ENCODE measurements at places on chromosomes 4 and X.

- no peak for DNase-seq
These were observed 328.5 kb downstream of the PPP3CA start for GRCh38 chr4:101018836-101019235.

- DNase-seq, result no peak
These were observed 200.6 kb upstream of the RBPJ start for GRCh38 chr4:26120098-26120825.

DNA sequence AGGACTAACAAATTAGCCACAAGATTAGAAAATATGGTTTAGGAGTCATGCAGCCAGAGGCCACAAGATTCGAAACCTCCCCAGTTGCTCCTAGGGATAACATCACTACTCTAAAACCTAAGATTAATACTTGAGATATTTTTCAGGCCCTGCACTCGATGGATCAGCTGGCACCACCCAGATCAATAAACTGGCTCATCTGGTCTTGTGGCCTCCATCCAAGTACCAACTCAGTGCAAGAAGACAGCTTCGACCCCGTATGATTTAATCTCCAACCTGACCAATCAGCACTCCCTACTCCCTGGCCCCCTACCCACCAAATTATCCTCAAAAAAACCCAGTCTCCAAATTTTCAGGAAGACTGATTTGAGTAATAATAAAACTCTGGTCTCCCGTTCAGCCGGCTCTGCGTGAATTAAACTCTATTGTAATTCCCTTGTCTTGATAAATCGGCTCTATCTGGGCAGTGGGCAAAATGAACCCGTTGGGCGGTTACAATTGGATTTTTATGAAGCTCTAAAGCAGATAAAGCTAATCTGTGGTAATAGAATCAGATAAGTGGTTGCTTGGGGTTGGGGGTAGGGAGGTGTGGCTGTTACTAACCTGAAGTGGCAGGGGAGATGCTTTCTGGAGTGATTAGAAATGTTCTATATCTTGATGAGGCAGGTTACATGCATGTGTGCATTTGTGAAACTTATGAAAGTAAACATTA, 91.8 kb upstream of the ATXN3L start:
- DNase-seq, result no peak

- no peak for DNase-seq
These were observed 53.2 kb upstream of the CHRNA9 start for GRCh38 chr4:40281913-40282312.

DNA sequence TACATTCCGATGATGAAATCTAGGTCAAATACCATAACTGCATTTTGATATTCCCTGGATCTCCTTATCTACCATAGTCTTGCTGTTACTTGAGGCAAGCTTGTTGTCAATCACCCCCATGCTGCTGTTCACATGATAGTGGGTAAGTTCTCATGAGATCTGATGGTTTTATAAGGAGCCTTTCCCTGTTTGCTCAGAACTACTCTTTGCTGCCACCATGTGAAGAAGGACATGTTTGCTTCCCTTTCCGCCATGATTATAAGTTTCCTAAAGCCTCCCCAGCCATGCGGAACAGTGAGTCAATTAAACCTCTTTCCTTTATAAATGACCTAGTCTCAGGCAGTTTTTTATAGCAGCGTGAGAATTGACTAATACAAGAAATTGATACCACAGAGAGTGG, 432.0 kb downstream of the GLUD2 start:
- no peak for DNase-seq

- no peak for DNase-seq
These were observed 536.3 kb upstream of the HTR2C start for GRCh38 chrX:114047558-114047957.

- DNase-seq, result no peak
These were observed 280.5 kb downstream of the GPM6A start for GRCh38 chr4:175531405-175532091.
